BJ (cell line): ENCODE measurements at places on chromosomes 11 and 22. TPM values are rescaled to one million over a fixed set of nuclear protein-coding genes. Genes with fewer than 3 reads are reported as not detected.

Gene KCNJ1
- polyA plus RNA-seq = not detected in 2 replicates

Gene MFNG
- polyA plus RNA-seq = not detected in 2 replicates

Gene ELMOD1
- polyA plus RNA-seq = 0.04 and 0.05 TPM in 2 replicates

Gene TPBGL
- polyA plus RNA-seq = not detected in 2 replicates

DNA sequence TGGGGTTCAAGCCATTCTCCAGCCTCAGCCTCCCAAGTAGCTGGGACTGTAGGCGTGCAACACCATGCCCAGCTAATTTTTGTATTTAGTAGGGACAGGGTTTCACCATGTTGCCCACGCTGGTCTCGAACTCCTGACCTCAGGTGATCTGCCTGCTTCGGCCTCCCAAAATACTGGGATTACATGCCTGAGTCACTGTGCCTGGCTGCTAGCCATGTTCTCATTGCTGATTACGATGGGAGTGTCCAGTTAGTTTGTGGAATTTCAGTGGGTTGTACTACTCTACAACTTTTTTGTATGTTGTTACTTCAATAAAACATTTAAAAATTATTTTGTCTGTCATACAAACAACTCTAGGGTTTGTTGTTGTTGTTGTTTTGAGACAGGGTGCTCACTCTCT lies 4.8 kb upstream of the VPS11 start:
- no peak for DNase-seq

DNA sequence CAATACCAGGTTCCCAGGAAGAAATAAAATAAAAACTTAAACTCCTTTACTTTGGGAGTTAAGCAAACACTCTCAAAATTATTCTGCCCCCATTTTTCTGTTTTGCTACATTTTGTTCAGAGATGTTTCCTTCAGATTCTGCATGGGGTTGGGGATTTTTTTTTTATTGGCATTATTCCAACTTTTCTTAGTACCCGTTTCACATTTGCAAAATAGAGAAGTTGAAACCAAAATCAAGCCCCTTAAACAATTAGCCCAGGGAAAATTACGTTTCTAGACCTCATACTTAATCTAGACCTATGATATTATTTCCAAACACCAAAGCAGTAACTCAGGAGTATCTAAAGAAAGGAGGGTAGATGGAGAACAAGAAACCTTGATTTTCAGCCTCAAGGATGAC lies 20.6 kb upstream of the MS4A7 start:
- DNase-seq = no peak

Gene DGCR6
- polyA plus RNA-seq = 0.29 and 0.77 TPM in 2 replicates
